ENCODE measurements at places on chromosomes 6 and 20. TPM values are rescaled to one million over a fixed set of nuclear protein-coding genes. Genes with fewer than 3 reads are reported as not detected.

DNA sequence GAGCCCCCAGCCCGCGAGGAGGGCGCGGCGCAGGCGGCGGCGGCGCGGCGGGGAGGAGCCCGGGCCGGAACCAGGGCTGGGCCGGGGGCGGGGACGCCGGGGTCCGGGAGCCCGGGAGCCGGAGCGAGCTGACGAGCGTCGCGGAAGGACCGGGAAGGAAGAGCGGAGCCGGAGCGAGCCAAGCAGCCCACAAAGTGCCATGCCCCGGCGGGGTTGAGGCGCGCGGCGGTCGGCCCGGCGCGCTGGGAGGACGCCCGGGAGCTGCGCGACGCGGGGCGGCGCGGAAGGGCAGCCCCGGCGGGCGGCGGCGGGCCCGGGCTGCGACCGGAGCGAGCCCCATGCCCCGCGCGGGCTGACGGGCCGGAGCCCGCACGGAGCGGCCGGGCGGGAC, 289 bp downstream of the FOXP4 start:
- DNase-seq = no peak

The CASS4 gene
- 36.8 TPM for polyA plus RNA-seq

DNA sequence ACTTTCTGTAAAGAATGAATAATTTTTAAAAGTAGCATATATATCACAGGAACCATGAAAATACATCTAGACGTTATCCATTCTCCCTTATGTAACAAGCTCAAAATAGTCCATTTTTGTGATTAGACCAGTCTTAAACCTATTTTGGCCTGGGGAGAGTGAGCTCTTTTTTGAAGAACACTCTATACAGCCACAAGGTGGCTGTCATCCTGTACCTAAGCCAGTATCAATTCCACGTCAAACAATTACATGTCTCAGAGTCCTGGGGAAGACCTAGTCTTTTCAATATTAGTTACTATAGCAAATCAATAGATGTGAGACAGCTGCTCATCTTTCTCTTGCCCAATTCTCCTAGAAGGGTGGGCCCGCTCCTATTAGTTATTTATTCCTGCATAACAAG, 28.4 kb downstream of the FBXO5 start:
- no peak for DNase-seq

The HCRTR2 gene
- polyA plus RNA-seq = not detected

The MOG gene
- not detected for polyA plus RNA-seq

The SMLR1 gene
- polyA plus RNA-seq = not detected

The SLPI gene
- not detected for polyA plus RNA-seq

The ZNF451 gene
- 31.6 TPM for polyA plus RNA-seq
